ENCODE measurements at places on chromosomes 7 and 10.

GRCh38 chr7:22549667-22550513, 49.9 kb upstream of the STEAP1B start:
- no peak for DNase-seq

GRCh38 chr7:70994176-70994575, 137.8 kb upstream of the GALNT17 start:
- no peak for DNase-seq

DNA sequence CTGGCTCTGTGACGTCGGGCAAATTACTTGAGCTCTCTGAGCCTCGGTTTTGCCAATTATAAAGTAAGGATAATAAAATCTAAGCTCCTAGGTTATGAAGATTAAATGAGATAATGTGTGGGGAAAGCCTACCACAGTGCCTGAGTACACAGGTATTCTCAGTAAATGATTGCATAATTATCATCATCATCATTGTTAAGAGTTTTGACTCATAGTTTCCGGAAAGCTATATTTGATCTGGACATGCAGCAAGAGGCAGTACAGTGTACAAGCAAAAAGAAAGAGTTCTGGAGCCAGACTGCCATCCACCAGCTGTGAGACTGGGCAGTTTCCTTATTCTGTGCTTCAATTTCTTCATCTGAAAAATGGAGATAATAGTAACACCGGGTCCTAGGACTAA, 155.6 kb upstream of the YAE1 start:
- no peak for DNase-seq

DNA sequence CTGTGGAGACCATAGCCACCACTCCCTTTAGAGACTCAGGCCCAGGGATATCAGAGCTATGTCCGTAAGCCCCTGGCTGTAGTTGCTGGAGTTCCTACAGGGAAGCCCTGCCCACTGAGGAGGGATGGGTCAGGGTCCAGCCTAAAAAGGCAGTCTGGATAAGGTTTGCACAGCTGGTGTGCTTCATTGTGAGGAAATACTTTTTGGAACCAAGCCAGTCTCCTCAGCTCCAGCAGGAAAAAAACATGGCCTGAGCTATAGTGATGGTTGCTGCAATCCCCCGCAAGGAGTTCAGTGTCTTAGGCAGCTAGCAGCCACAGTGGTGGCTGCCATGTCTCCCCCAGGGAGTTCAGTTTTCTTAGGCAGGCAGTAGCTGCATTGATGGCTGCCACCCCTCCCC, 52.6 kb upstream of the CYP2C8 start:
- DNase-seq = no peak

DNA sequence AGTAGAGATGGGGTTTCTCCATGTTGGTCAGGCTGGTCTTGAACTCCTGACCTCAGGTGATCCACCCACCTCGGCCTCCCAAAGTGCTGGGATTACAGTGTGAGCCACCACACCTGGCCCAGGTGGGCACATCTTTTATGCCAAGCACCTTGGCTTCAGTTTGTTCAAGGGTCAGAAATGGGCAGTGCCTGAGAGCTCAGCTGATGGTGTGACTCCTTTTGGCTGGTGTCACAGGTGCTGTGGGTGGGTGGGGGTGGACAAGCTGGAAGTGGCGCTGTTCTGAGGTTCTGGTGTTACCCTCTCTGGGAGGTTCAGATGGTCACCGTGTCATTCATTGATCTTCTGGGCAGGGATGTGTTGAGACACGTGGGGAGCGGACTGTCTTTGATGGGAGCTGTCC, 11.5 kb downstream of the ADCY1 start:
- DNase-seq = no peak

GRCh38 chr7:76048668-76048988, 722 bp downstream of the MDH2 start:
- DNase-seq = no peak

- DNase-seq = no peak
Measured at GRCh38 chr10:54900584-54900983, 99.6 kb upstream of the PCDH15 start.

- DNase-seq = no peak
Measured at GRCh38 chr10:85620807-85621206, 745.8 kb downstream of the GRID1 start.

DNA sequence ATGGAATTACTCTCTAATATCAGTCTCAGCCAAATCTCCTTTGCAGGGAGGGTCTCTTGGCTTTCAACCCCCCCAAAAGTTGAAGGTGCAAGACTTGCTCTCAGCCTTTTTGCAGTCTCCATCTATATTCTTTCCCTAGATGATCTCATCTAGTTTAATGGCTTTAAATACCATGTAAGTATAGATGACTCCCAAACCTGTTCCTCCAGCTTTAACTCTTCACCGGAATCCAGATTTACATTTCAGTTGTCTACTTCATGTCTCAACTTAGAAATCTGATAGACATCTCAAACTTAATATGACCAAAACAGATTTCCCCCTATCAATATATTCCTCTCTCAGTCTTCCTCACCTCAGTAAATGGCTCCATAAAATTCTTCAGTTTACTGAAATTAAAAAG, 9.9 kb upstream of the TAS2R41 start:
- no peak for DNase-seq

DNA sequence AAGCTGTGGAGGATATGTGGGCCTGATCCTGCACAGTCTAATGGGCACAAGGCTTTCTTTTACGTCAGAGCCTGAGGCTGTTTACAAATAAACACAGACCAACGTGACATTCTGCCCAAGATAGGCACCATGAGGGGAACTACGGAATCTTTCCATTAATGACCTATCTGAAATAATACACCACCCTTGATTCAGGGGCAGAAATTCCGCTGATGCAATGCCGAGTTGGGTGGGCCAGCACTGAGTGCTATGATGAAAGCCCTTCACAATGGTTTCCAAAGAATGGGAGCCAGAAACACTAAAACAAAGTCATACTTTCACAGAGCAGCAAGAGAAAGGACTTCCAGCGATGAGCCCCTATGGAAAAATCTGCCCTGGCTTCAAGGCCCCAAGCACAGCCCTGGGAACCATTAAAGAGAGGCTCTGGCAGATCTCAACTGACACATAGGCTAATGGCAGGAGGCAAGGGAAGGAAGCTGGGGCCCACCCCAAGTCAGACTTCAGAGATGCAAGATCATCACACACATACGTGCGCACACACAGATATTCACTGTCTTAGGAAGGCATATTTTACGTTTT, 72.2 kb upstream of the DLX6 start:
- DNase-seq = no peak

- no peak for DNase-seq
Measured at GRCh38 chr7:132680590-132680989, 104.3 kb upstream of the PLXNA4 start.

- DNase-seq = no peak
Measured at GRCh38 chr7:101550641-101551541, 78.2 kb downstream of the MYL10 start.

DNA sequence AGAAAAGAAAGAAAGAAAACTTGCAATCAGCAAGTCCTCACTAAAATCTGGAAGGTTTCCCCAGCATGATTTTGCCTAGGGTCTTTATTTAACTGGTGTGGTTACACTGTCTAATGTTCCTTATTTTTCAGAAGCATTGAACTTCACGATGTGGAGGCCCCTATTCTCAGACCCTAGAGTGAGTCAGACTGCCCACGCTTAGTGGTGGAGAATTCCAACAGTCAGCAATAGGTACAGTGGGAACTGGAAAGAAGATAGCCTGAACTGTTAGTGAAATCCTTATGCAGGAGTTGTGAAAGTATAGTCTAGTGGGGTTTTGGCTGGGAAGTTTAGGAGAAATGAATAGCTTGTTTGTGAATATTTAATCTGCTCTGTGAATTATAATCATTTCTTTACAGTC, 115.0 kb downstream of the FZD1 start:
- no peak for DNase-seq

DNA sequence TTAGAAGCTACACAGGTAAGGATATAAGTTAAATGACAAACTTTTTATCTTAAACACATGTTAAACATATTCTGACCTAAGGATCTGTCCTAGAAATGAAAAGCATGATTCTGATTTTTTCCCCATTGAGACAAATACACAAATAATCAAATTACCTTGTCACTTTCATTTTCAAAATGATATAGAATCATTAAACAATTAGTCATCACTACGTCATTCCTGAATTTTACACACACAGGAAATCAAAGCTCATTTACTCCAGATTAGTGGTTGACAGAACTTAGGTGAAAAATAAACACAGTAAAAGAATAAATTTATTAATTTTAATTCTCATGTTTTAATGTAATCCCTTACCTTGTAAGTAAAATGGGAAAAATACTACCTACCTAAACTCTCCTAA, 89.0 kb downstream of the AASS start:
- DNase-seq = no peak

DNA sequence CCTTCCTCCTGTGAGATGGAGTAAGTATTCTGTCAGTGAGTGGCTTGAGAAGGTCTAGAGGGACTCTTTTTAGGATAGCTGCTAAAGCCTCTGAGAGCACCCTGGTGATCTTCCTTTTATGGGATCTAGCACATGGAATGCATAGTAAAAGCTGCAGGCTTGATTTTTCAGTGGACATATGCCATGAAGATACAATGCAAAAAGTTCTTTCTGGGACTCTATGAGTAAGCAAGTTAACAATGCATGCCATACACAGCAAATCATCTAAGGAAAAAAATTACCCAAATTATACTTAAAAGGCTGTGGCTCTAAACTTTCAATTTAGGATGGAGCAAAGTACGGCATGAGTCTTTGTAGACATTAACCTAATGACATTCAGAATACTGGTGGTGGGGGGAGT, 154.5 kb downstream of the SGMS1 start:
- DNase-seq = no peak

- peak; percentile 43 for DNase-seq
Measured at GRCh38 chr10:103772096-103772845, 83.1 kb downstream of the SH3PXD2A start.

- DNase-seq = no peak
Measured at GRCh38 chr7:101940830-101941229, 123.4 kb downstream of the CUX1 start.

DNA sequence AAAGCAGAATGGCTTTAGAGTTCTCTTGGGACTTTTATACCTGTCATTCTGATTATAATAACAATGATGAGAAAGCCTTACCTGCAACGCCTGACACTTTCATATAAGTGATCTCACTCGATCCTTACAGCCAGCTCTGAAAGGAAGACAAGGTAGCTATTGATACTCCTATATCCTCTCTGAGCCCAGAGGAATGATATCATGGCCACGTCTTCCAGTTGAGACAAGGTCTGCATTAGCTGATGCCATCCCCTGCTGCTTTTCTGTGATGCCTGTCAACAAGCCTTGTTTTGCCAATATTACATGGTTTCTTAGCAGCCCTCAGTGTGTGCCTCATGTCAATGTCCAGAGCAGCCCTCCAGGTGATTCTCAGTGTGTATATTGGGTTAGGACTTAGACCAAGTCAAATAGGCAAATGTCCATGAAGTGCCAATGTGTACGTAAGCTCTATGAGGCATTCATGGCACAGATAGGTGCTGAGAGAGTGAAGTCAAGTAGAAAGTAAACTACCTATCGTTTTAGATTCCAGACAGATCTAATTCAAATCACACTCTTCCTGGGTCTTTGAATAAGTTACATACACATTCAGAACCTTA, 405.9 kb downstream of the ADRA2A start:
- DNase-seq = no peak
